ENCODE measurements at places on chromosomes 6 and 20.

DNA sequence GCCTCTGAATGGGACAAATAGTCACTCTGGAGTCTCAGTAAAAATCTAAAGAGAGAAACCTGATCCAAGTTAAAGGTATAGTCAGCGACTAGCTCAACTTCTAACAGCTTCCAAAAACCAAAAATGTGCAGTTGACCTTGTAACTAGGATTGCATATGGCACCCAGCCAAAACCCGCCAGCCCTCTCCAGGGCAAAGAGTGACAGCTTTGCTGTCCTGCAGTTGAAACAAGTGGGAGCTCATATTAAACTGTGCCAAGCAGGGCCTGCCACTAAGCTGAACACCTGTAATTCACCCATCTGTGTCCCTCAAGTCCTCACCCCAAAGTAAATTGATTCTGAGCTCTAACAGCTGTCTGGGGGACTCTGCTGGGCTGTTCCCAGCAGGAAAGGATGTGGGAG lies 695.3 kb downstream of the MAFB start:
- DNase-seq, result no peak

- DNase-seq, result no peak
Measured at GRCh38 chr6:83292900-83293843, 100.0 kb downstream of the RWDD2A start.

- DNase-seq, result peak; percentile 29
Measured at GRCh38 chr6:125444006-125444923, 142.5 kb upstream of the HDDC2 start.

DNA sequence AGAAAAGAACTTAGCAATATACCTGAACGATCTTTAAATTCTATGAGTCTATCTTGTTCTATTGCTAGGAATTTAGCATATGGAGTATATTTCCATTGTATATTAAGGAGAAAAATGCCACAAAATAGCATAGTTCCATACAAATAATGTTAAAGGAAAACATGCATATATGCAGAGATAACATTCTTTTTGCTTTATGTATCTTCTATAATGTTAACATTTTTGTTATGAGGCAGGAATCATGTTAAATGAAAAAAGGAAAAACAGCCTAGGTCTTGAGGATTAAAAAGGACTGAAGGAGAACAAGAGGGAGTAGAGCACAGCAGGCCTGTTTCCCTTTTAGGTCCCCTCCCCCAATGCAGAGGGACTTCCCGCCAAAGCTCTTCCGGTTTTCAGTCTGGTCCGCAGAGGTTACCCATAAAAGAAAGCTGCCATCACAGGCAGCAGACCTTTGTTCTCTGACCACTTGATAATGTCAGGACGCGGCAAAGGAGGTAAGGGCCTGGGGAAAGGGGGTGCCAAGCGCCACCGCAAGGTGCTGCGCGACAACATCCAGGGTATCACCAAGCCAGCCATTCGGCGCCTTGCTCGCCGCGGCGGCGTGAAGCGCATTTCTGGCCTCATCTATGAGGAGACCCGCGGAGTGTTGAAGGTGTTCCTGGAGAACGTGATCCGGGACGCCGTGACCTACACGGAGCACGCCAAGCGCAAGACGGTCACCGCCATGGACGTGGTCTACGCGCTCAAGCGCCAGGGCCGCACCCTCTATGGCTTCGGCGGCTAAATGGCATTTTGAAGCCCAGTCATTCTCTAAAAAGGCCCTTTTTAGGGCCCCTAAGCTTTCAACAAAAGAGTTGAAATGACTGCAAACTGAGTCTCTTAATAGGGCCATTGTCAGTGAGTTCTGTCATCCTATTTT lies 108.4 kb upstream of the PRSS16 start:
- peak; percentile 41 for DNase-seq

DNA sequence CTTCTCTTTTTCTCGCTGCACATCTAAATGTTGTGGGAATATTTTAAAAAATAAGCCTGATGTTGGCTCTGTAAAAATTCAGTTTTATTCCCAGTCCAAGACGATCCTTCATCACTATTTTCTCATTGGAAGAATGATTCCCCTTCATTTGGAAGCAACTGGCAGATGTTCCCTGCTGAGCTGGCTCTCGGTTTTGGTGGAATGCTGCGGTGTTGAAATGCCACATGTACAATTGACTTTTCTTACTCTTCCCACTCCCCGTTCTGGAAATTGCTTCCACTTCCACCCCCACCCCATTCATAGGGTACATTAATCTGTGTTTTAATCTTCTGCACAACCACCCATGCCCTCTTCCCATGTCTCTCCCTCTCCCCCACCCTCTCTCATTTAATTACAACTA lies 496.3 kb upstream of the MAP3K7 start:
- DNase-seq, result no peak

DNA sequence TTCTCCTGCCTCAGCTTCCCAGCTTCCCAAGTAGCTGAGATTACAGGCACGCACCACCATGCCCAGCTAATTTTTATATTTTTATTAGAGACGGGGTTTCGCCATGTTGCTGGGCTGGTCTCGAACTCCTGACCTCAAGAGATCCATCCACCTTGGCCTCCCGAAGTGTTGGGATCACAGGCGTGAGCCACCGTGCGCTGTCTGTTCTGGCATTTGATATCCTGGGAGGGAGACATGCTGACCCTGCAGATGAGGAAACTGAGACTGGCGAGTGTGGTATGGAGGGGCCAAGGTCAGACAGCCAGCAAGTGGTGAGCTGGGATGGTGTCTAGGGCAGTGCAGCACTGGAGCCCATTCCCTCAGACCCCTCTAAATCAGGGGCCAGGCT lies 44.6 kb downstream of the SRC start:
- no peak for DNase-seq

All from tibial nerve (tissue), 4 donors.